ENCODE measurements at places on chromosomes 3 and 15.

DNA sequence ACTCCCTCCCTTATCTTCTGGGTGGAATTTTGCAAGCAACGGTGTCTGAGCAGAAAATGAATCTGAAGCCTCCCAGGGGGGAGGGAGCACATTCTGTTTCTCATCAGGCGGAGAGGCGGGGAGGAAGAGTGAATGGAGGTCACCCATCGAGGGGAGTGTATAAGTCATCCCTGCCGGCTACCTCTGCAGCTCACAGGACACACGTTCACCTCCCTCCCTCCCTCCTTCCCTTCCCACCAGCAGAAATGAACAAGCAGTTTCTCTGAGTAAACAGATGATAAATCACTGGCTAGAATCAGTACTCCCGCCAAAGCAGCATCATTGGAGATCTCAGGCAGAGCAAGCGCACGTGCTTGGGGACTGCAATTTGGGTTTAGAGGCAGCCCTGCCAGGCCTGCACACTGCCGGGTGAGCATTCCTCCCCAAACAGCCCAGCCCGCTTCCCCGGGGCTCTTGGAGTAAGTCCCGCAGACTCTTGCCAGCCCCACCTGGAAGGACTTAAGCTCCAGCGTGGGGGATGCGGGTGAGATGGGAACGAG lies 38.3 kb downstream of the CPN2 start:
- DNase-seq: no peak

DNA sequence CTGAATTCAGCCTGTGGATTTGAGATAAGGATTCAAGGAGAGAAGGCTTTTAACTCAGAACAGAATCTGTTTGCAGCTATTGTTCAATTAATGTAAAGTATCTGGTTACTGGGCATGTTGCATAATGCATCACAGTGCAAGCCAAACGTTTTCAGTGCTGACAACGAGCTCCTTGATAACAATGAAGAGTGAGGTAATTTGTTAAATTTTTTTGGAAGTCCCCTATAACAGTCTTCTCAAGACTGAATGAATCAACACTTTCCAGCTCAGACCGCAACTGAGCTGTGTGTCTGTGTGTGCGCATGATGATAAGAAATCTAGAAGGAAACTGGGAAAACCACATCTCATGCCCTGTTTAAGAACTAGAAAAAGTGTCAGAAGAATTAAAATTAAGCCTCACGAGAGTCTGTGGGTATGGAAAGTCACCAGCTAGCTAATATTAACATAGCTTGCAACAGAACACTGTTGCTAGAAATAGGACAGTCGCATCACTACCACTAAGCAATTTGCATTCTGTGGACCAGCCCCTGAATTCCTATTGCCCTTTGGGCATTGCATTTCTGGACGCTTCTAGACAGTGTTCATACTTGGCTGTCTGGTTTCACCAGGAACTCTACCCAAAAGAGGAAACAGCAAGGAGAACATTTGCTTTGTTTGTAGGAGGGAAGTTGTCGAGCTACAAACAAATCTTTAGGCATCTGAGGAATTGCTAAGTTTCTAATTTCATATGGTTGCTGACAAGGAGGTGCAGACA lies 43.7 kb upstream of the ATP2C1 start:
- peak; percentile 19 for DNase-seq

GRCh38 chr15:34837246-34838016 lies 42.1 kb upstream of the ACTC1 start:
- DNase-seq: no peak

- DNase-seq: no peak
Observed at GRCh38 chr3:60366486-60366885, 884.8 kb downstream of the FHIT start.

- DNase-seq: no peak
Observed at GRCh38 chr3:77256584-77257503, 216.9 kb downstream of the ROBO2 start.

GRCh38 chr15:100928632-100929280 lies 9.6 kb downstream of the LRRK1 start:
- DNase-seq: no peak

DNA sequence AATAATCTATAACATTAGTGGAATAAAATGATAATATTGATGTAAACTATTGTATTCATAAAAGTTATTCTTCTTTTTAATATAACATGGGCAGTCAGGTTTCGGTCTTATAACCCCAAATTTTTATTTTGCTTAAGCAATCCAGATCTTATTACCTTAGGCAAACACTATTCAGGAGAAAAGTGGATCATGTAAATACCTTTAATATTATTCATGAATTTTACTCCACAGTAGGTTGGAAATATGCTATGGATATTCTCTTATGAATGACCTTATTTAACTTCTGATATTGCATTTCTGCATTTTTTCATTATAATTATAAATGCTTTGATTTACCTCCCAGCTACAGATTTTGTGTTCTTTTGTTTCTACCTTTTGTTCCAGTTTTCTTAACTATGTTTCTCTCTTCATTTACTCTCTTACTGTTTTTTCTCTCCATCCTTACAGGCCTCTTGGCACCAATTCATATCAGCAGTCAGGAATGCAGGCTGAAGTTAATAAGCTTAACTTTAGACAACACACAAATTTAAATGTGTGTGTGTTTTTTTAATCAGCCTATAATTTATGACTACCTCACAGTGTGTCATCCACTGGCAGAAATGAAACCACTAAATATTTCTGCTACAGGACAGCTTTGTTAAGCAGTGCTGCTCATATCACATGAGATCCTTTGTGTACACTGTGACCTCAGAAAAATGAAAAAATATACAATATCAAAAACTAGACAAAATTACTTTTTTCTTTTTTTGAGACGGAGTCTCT lies 111.0 kb downstream of the NSUN3 start:
- DNase-seq: no peak

DNA sequence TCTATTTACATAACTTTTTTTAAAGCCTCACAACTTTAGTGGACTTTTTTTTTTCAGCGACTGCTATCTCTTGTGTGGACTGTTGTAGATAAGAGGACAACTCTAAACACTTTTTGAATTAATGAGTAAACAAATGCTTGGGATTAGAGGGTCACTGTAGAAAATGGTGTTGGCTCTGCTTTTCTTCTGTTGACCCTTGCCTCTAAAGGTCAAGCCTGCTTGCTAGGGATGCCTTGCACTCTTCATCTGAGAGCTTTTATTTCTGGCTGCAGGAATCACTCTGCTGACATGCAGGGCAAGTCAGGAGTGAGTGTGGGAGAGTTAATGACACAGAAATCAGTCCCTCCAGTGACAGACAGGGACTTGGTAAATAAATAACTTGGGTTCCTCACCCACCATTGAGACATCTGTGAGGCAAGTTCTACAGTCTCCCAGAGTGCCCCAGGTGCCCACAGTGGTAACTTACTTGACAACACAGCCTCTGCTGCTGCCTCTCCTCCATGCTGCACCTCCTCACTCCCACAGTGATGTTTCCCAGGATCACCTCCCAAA lies 390.1 kb downstream of the IL20RB start:
- DNase-seq: no peak

DNA sequence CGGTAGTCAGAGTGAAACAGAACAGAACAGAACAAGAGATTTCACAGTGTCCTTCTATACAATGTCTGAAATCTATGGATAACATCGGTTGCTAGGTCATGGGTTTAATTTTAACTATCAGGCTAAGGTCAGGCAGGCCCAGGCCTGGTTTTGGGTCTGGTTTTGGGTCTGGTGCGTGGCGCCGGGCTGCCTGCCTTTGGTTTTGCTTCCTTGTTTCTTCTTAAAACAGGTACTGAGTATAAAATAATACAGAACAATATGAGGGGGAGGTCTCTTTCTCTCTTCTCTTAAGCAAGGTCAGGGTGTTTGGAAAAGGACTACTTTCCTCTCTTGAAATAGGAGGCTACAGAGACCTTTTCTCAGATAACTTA lies 1.4 kb downstream of the AEN start:
- DNase-seq: no peak

- no peak for DNase-seq
Observed at GRCh38 chr3:71447197-71447596, 136.3 kb downstream of the FOXP1 start.

DNA sequence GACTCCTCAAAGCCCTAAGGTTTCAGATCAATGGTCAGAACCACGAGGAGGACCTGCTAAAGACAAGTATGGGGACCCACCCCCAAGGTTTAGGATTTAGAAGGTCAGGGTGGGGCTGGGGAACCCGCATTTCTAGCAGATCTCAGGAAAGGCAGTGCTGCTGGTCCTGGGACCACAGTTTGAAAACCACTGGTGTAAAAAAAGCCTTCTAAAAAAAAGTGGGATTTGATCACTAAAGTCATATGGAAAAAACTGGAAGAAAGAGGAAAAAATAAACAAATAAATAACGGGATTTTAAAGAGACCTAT lies 832 bp downstream of the SLC41A3 start:
- DNase-seq: no peak

GRCh38 chr15:81012588-81012987 lies 11.9 kb downstream of the TLNRD1 start:
- no peak for DNase-seq

- DNase-seq: no peak
Observed at GRCh38 chr3:190595807-190596206, 81.9 kb downstream of the IL1RAP start.

DNA sequence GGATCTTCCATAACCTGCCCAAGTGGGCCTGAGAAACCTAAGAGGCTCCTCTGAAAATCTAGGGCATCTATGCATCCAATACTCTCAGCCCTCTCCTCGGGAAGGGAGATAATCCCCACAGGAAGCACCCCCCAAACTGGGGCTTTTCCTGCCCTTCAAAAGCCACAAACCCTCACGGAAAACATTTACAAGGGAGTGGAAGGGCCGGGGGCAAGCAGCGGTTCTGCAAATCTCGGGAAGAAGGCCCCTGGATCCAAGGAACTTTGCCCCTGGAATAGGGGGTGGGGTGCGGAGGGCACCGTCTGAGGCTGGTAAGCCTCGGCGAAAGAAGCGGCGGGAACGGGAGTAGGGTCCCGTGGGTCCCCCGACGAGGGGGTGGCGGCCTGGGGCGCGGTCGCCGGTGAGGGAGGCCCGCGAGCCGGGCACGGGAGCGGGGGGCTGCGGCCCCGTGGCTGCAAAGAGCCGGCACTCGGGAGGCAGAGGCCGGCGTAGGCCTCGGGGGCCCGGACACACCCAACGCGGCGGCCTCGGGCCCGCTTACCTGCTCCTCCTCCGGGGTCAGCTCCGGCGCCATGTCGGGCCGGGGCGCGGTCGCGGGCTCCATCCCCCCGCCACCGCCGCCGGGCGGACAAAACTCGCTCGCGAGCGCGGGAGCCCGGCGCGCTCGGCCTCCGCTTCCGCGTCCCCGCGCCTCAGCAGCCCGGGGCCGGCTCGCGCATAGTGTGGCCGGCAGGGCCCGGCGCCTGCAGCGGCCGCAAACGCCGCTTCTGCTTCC lies 755 bp downstream of the PTPN9 start:
- peak; percentile 28 for DNase-seq

DNA sequence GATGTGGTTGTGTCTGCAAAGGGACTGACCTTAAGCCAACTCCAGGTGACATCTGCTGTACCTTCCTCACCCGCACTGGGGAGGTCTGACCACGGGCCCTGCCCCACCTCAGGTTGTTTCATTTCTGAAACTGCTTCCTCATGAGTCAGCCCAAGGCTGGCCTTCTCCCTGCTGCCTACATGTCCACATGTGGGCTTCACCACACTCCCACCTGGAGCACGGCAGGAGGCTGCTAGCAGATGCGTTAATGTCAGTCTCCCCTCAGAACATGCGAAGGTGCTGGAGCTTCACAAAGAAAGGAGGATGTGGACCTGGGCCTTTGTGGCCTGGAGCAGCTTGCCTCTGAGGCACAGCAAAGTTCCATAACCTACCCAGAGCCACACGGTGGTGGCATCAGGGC lies 69.4 kb upstream of the PLXNA1 start:
- no peak for DNase-seq

- DNase-seq: no peak
Observed at GRCh38 chr3:112633191-112633590, 7.8 kb downstream of the CCDC80 start.

DNA sequence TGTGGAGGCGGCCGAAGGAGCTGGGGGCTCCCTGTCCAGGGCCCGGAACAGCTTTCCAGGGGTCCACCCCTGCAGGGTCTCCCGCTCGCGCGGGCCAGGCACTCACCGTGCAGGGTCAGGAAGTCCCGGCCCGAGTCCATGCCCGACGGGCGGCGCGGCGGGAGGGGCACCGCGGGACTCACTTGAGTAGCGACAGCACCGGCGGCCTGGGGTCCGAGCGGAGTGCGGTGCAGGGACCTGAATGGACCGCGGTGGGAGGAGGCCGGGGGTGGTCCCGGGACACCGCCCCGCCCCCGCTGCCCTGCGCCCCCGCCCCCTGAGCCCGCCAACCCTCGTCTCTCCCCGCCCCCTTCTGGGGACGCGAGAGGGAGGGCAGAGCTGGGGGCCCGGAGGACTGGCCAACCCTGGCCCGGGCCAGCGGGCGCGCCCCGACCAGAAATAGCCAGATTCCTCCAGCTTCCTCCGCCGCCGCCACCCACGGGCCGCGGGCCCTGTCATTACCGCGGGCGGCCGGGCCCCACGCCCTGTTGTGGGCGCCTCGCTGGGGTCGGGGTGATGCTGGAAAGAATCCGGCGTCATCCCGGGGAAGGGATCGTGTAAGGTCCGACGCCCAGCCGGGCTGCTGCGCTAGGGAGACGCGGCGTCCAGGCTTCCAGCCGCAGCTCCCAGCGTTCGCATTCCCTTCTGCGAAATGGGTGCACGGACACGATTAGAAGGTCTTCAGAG lies at the start of gene PLCD1:
TSS of gene PLCD1 (minus strand) at position 243 of the 726 bp plus-strand sequence. CDS start at position 140, 103 bp downstream.
- peak; percentile 34 for DNase-seq

DNA sequence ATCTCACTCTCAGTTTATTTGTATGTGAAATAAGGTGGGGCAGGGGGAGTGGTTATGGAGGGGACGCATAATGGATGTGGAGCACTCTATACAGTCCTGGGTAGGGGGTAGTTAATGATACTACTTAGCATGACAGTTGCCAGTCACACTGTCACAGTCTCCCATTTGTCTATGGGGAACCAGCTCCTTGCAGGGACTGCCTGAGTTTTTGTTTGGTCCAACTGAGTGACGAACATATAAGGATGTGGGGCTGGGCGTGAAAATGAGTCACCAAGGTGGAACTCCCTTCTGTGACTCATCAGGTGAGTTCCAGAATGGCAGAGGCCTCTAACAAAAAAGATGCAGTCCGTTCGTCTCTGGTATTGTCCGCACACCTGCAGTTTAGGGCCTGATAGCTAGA lies 235.3 kb upstream of the ST8SIA2 start:
- DNase-seq: peak; percentile 21

DNA sequence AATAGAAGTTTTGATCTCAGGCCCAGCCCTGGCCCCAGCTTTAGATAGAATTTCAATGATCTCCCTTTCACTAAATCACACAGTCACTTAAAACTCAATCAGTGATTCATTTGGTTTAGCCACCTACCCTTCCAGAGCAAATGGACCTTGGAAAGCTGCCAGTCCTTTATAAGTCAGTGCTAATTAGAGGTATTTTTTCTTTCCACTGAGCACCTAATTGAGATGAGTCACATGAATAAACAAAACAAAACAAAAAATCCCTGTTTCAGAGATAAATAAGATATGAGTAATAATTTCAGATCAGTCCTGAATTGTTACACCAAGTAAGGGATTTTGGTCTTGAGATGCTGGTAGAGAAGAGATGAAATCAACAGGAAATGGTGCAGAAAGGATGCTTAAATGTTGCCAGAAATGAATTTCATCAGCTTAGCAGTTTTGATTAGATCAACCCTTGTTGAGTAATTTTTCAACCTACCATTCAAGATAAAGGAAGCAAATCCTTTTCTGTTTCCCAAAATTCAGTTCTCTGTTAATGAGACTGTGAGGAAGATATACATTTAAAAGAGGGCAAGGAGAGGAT lies 352.0 kb upstream of the COL8A1 start:
- DNase-seq: no peak

- DNase-seq: no peak
Observed at GRCh38 chr3:146974001-146974400, 368.9 kb upstream of the PLSCR5 start.

- DNase-seq: no peak
Observed at GRCh38 chr15:49847423-49848281, 226.8 kb downstream of the DTWD1 start.

GRCh38 chr15:83709811-83710210 lies 55.9 kb downstream of the ADAMTSL3 start:
- DNase-seq: no peak
